ENCODE measurements at places on chromosomes 7 and 10.

DNA sequence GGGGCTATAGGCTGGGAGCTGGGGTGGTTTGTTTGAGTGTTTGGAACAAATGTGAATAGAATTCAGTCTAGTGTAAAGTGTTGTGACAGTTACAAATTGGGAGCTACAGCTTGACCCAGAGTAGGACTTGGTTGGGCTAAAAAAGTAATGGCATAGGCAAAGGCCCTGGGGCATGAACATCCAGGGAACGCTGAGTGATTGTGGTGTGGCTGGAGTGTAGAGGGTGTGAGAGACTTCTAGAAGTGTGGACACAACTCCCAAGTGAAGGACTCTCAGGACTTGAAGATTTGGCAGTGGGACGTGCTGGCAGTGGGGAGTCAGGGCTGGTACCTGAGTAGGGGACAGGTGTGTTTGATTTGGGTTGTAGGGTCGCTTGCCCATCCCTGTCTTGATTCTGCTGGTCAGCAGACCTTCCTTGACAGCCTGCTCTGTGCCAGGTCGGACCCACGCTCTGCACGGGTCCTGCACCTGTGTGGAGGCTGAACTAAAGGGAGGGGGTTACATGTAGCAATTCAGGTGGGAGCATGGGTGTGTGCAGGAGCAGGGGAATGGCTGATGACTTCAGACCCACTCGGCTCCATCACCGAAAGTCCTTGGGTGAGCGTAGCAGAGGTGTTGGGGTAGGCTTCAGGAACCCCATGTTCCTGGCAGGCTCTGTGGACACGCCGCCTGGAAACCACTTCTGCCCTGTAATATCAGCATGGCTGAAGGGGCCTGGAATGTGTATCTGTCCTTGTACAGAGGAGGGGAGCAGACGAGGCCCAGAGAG is 43.3 kb downstream of the ZMIZ1 start:
- no peak for DNase-seq

DNA sequence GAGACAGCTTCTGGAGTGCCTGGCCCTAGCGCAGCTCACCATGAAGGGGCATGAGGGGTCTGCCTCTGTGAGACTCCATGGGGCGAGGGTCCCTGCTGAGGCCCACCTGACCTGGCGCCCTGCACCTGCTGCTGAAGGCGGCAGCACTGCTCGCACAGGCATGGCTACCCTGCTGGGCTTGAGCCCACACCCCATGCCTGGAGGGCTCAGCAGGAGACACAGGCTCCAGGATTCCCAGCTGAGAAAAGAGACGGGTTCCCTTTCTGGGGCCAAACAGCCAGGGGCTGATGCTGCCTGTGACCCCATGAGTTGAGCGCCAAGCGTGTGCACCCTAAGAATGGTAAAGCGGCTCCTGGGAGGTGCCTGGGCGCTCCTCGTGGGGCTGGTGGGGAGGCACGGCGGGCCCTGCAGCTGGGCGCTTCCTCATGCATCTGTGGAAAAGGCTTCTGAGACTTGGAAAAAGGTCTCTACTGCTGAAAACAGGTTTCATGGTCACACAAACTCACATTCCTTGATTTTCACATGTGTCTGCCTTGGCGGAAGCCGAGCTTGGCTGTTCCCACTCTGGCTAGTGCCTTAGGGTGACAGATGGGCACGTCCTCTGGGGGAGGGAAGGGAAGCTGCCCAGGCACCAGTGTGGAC is 233.4 kb downstream of the ZMYND11 start:
- DNase-seq, result no peak

DNA sequence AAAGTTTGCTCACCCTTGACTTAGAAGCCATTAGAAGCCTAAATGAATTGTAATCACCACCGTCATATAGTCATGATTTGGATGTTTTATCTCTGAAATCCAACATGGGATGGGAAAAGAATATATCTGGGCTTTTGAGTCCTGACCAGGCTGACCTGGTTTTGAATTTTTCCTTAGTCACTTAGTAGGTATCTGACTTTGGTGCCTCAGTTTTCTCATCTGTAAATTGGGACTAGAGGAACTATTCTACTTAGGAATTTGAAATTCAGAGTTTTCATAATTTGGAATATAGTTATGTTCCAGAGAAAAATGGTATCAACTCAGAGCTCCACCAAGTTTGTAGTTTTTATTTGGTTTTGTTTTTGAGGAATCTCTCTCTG is 40.9 kb downstream of the SHOC2 start:
- DNase-seq, result no peak

DNA sequence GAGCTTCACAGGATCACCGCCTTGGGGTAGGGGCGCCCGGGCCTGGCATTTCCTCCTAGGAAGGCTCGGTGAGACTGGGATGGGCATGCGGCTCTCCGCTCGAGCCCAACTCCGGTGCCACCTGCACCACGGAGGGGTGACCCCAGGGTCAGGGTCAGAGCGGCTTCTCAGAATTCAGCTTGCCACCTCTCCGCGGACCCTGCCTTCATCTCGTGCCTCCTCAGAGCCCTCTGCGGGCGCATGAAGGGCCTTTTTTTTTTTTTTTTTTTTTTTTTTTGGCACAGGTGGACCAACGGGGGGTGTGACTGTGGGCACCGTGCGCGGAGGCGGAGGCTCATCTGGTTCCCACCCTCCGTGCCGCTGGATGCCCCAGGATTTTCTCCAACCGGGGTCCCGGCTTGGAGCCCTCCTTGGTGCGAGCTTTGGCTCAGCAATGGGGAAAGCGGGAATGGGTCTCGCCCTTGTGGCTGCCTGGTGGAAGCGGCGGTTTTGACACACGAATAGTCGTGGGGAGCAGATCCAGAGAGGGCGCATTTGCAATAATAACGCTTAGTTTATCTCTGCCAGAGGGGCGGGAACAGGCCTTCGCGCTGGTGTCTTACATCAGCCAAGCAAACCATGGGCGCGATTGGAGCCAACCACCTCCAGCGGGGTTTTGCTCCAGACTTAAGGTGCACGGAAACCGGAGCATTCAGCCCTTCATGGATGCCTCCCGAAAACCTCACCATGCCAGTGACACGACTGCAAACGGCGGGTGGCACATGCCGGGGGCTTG is 5.0 kb upstream of the TNRC18 start:
- no peak for DNase-seq

GRCh38 chr10:78920011-78920410 is 148.8 kb upstream of the ZMIZ1 start:
- DNase-seq, result no peak

- DNase-seq, result peak; percentile 11
Measured at GRCh38 chr7:140525743-140526142, 46.4 kb upstream of the MKRN1 start.

DNA sequence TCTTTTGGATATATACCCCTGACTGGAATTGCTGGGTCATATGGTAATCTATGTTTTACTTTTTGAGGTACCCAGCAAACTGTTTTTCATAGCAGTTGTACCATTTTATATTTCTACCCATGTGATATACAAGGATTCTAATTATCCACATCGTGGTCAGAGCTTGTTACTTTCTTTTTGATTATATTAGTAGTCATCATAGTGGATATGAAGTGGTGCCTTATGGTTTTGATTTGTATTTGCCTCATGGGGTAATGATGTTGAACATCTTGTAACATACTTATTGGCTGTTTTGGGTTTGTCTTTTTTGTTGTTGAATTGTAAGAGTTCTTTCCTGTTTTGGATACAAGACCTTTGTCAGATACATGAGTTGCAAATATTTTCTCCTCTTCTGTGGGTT is 51.7 kb downstream of the MAPK8 start:
- no peak for DNase-seq

GRCh38 chr7:51144178-51144577 is 172.4 kb downstream of the COBL start:
- DNase-seq, result no peak

GRCh38 chr7:73706126-73707044 is 13.1 kb downstream of the STX1A start:
- peak; percentile 47 for DNase-seq

DNA sequence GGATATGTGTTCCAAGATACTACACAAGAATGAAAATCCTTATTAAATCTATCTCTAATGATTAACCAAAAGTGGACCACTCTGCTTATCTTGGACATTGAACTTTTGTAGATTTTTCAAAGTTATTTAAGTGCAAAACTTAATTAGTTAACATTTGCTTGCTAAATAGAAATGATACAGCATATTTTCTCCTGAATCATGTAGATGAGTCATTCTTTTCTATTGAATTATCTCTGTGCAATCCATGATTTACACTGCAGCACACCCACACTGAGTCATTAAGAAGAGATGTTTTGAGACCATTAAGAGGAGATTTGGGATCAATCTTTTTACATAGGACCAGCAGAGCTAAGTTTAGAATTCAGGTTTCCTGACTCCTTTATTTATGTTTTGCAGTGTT is 6.6 kb upstream of the ABCC2 start:
- DNase-seq, result no peak

DNA sequence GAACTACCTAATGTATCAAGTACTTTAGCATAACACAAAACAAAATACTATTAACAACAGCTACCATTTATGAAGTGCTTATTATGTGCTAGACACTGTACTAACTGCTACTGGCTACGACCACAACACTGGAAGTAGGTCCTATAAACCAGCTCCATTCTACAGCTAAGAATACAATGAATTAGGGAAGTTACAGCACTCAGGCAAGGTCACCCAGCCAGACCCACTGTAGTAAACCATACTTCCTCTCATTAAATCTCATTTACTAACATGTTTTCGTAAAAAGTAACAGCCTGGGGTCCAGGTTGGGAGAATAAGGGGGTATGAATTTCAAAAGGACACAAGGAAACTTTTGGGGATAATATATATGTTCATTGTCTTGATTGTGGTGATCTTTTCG is 25.4 kb downstream of the NAPEPLD start:
- no peak for DNase-seq

Measured in stimulated activated CD4-positive, alpha-beta T cell treated with anti-CD3 and anti-CD28 coated beads, Interleukin-4, amount 100 ng/mL, for 1 hour (primary cell).